ENCODE measurements at places on chromosomes 3 and 15. TPM values are rescaled to one million over a fixed set of nuclear protein-coding genes. Genes with fewer than 3 reads are reported as not detected.

SLC28A1 gene
- total RNA-seq: 0.21 TPM

RBP2 gene
- total RNA-seq: not detected

SYNPR gene
- 121 TPM for total RNA-seq

HESX1 gene
- total RNA-seq: 2.5 TPM

PHLDB2 gene
- total RNA-seq: 10.7 TPM

CYP8B1 gene
- not detected for total RNA-seq

LTK gene
- total RNA-seq: 2.0 TPM

PCSK6 gene
- 24.0 TPM for total RNA-seq

FBXO40 gene
- 2.9 TPM for total RNA-seq

WNT7A gene
- total RNA-seq: 6.2 TPM

AADAC gene
- total RNA-seq: not detected

HYAL2 gene
- 16.7 TPM for total RNA-seq

PRR20G gene
- not detected for total RNA-seq

LEO1 gene
- 15.9 TPM for total RNA-seq

EOGT gene
- 16.0 TPM for total RNA-seq

PRSS50 gene
- not detected for total RNA-seq

POU1F1 gene
- not detected for total RNA-seq

MITF gene
- total RNA-seq: 8.7 TPM

CKMT1A gene
- total RNA-seq: 40.2 TPM

HCLS1 gene
- 15.0 TPM for total RNA-seq

SPATA12 gene
- not detected for total RNA-seq

NAALADL2 gene
- 20.1 TPM for total RNA-seq

FAM81A gene
- total RNA-seq: 62.9 TPM

BLM gene
- 3.6 TPM for total RNA-seq

IL16 gene
- total RNA-seq: 3.7 TPM

NME9 gene
- total RNA-seq: 18.3 TPM

CHRNA7 gene
- total RNA-seq: 12.3 TPM

CCDC33 gene
- total RNA-seq: not detected

CORO2B gene
- total RNA-seq: 95.8 TPM

LYZL4 gene
- total RNA-seq: not detected

NMNAT3 gene
- 21.3 TPM for total RNA-seq

TMCO5A gene
- not detected for total RNA-seq

CCK gene
- 338 TPM for total RNA-seq

GPR27 gene
- 25.3 TPM for total RNA-seq
